GM03348 (cell line): ENCODE measurements at places on chromosomes 7 and 10.
A peak's percentile ranks its signal among the peaks of the same experiment; 100 is the strongest.

DNA sequence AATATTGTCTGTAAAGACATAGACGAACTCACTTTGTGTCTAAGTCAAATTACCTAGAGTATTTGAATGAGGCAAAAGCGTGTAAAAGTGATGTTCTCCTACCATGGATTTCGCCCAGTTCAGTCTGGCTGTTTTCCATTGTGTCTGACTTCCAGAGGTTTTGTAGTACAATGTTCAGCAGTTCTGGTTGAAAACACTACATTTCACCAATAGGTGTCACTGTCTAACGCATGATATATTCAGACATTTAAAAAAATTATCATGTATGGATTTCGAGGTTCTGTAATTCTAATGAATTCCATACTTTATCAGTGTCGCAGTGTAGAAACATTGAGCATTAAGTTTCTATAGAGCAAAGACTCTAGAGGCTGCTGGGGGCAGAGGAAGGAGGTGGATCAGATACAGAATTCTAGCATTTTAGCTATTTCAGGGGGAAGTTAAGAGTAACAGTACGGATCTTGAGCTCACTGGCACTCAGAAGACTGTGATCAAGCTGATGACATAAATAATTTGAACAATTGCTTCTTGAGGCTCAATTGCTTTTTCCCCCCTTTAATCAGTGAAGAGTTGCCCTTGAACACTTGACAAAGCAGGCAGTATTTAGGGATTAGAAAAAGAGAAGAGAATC lies 196.9 kb upstream of the RHOBTB1 start:
- DNase-seq, result peak; percentile 69

GRCh38 chr10:48224979-48225560 lies 49.4 kb downstream of the FRMPD2 start:
- DNase-seq, result no peak

DNA sequence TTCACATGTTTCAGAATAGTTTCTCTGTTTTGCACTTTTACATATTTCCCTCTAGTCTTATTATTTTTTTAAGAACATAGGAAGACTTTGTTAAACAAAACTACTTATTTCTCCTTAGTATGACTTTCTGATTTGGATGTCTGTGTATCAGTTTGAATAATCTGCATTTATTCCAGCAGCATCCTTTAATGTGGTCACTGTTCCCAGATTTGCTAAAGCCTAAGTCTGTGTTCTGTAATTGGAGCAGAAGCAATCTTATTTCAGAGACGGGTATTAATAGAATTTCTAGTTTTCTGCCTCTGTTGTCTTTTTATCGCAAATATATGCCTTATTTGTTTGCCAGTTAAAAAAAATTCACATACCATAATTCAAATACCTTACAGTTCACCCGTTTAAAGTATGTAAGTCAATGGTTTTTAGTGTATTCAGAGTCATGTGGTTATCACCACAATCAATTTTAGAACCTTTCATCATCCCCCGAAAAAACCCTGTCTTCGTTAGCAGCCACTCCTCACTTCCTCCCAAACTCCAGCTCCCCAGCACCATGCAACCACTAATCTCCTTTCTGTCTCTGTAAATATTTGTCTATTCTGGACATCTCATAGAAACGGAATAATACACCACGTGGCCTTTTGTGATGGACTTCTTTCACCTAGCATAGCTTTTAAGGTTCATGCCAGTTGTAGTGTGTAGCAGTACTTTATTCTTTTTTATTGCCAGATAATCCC lies 58.7 kb downstream of the INPP5F start:
- no peak for DNase-seq

- peak; percentile 64 for DNase-seq
Measured at GRCh38 chr10:30591249-30591670, 38.3 kb downstream of the LYZL2 start.

DNA sequence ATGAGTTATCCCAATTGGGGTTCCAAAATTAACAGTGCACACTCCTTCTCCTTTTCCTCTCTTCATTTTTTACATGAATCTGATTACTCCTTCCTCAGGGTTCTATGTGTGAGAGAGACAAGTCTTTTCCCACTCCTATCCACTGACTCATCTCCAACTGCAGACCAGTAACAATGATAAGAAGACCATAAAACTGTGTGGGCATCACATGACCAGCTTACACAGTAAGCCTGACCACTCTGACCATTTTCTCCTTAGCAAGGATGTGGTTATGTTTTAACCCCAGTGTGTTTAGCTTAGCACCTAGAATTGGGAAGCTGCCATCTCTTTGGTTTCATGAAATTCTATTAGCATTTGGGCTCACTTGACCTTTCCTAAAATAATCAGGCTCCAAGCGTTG lies 145.0 kb upstream of the CALCR start:
- peak; percentile 19 for DNase-seq

- DNase-seq, result no peak
Measured at GRCh38 chr7:128962899-128963298, 25.2 kb downstream of the IRF5 start.

DNA sequence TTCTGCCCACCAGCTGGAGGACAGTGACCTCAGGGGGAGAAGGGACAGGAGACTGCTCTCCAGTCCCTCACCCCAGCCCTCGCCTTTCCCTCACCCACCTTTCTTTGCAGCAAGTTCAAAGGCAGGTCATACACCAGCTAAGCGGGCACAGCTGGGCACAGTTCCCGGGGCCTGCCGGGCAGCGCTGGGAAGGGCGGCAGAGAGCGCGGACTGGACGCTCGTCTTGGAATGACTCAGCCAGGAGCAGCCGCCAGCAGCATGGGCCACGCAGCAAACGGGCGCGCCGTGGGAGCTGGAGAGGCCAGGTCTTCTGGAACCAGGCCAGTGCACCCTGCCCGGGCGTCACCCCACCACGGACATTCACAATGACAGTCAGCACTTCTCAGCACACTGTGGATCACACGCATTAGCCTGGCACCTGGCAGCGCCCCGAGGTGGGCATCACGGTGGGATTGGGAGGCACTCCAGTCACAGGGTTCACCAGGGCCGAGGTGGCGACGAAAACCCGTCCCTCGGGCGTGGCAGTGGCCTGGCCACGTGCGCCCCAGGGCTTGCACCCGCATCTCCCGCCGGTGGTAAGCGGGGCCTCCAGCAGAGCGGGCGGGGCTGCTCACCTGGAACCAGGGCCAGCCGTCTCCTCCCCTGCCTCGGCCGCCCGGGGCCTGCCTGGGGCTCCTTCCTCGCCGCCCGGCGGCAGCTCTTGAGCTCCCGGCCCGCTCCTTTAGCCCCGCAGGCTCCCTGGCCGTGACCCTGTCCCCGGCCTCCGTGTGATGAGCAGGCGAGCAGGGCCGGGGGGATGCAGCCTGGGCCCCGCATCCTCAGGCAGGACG lies 29.0 kb upstream of the WDFY4 start:
- DNase-seq, result peak; percentile 85

DNA sequence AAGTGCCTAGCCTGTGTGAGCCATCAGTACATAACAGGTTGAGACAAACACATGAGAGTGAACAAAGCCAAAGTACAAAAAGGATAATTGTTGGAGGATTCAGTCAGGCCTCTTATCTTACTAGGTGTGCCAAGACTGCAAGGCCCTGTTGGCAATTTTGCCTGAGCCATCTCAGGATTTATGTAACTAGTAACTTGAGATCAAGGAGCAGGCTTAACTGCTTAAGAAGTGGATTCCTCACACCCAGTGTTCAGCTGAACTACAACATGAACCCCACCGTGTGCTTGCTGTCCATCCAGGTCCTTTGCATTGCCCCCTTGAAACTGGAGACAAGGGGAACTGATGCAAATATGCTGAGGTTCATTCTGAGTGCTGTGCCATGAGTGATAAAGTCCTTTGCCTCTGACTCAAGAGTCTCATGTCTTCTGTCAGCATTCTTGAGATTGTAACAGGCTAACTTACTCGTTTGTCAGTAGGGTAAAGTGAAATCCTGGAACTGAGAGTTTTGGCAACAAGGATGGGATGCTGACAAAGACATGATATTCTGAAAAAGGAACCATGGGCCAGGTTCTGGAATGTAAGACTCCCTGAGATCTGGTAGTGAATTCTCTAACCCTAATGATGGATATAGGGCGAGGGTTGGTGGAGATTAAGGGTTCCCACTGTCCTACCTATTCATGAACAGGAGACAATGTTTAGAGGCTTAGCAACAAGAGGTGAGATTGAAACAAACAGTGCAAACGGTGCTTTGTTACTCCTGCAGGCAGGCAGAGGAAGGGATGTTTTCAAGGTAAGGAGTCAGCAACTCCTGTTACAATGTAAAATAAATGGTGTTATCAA lies 44.1 kb upstream of the GATAD1 start:
- peak; percentile 39 for DNase-seq

- DNase-seq, result peak; percentile 87
Measured at GRCh38 chr7:74449809-74450397, 3.8 kb upstream of the GTF2IRD1 start.

DNA sequence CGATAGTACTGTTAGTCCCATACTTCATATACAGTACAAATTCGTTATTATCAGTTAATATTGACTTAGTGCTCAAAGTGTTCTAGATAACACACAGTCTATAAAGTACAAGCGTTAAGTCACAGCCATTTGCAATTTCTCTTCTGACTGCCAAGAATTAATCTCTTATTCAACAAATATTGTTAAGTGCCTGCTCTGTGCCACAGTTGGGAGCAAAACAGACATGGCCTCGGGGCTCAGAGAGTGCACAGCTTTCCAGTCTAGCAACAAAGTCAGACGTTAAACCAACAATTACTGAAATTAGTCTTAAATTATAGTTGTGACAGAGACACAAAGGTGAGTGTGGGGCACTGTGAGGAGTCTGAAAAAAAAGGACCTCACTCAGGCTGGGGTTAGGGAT lies 113.0 kb upstream of the DPP6 start:
- DNase-seq, result no peak

DNA sequence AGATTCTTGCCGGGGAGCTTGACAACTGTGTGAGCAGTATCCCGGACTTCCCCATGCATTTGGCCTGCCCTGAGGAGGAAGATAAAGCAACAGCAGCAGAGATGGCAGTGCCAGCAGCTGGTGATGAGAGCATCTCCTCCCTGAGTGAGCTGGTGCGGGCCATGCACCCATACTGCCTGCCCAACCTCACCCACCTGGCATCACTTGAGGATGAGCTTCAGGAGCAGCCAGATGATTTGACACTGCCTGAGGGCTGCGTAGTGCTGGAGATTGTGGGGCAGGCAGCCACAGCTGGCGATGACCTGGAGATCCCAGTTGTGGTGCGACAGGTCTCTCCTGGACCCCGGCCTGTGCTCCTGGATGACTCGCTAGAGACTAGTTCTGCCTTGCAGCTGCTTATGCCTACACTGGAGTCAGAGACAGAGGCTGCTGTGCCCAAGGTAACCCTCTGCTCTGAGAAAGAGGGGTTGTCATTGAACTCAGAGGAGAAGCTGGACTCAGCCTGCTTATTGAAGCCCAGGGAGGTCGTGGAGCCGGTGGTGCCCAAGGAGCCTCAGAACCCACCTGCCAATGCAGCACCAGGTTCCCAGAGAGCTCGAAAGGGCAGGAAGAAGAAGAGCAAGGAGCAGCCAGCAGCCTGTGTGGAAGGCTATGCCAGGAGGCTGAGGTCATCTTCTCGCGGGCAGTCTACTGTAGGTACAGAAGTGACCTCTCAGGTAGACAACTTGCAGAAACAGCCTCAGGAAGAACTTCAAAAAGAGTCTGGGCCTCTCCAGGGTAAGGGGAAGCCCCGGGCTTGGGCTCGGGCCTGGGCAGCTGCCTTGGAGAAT lies 6.7 kb downstream of the PPRC1 start:
- DNase-seq, result no peak

DNA sequence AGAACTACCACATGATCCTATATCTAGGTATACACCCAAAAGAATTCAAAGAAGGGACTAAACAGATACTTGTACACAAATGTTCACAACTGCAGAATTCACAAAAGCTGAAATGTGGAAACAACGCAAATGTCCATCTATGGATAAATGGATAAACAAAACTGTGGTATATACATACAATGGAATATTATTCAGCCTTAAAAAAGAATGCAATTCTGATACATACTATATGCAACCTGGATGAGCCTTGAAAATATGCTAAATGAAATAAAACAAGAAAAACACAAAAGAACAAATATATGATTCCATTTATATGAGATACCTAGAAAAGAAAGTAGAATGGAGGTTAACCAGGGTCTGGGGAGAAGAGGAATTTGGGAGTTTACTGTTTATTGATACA lies 7.2 kb downstream of the FAM133B start:
- DNase-seq, result no peak

DNA sequence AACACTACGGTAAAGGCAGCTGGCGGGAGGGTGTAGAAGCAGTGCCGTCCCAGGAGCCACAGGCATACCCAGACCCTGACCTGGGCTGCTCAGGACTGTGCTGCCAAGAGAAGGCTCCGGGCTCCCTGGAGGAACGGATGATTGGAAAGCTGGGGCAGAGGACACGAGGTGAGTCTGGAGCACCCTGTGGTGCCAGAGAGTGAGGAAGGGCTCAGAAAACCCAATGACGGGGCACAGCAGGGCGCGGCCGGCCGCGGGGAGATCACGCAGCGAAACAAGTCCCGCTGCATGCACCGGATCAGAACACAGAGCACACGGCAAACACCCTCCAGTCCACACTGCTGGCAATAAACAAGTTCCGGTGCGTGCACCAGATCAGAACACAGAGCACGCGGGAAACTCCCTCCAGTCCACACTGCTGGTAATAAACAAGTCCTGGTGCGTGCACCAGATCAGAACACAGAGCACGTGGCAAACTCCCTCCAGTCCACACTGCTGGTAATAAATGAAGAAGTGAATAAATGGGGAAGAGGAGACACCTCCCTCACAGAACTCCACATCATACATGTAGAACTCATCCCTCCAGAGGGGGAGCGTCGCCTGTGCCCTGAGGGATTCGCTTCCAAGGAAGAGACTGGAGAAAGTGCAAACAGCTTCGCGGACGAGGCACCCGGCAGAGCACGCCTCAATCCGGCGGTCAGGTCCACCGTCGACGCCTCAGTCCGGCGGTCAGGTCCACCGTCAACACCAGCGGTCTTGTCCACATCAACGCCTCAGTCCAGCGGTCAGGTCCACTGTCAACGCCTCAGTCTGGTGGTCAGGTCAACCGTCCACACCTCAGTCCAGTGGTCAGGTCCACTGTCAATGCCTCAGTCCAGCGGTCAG lies 265.0 kb downstream of the MAD1L1 start:
- DNase-seq, result no peak

DNA sequence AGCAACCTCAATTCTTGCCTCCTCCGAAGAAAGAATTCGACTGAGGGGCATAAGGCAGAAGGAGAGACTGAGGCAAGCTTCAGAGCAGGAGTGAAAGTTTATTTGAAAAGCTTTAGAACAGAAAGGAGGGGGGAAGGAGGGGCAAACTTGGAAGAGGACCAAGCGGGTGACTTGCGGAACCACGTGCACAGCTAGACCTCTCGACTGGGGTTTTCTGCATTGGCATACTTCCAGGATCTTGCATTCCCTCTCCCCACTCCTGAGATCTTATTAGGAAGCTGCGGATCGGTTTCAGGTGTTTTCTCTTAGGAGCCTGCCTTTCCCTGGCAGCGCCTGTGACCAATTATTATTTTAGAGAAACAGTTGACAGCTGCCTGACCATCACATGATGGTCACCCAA lies 20.3 kb upstream of the CPXM2 start:
- DNase-seq, result no peak
